Left ventricle myocardium superior (tissue), 1 donor: ENCODE measurements at places on chromosomes 2 and 18.

DNA sequence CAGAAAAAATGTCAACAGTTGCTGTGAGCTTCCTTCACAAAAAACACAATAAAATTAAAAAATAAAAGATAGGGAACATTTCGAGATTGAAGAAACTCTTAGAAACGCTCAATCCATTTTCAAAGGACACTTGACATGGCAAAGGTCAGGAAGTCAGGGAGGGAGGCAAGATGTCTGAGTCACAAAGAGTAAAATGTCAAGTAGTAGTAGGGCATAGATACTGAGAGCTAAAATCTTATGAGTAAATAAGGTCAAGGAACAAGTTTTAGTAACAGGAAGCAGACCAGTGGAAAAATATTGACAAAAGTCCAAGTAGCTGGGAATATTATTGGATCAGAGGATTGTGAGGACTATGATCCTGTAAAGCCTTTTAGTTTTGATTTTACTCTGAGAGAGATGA, 495.6 kb downstream of the TMX3 start:
- DNase-seq, result no peak

DNA sequence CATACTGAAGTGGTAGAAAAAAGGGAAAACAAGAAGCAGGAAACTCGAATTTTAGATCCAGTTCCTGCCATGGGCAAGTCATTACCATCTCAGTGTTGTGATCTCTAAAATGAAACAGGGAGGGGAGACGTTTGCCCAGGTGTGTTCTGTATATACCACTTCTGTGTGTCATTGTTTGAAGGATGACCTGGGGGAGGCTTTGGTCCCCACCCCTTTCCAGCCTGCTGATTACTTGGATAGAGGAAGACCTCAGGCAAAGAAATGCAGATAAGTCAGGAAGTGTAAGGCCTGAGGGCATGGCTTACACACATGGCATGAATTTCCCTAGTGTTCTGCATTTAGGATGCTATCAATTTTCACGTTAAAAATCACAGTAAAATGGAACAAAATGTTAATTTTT, 205.2 kb upstream of the CXCR4 start:
- DNase-seq, result no peak

GRCh38 chr2:106843910-106844250, 42.1 kb downstream of the ST6GAL2 start:
- no peak for DNase-seq

DNA sequence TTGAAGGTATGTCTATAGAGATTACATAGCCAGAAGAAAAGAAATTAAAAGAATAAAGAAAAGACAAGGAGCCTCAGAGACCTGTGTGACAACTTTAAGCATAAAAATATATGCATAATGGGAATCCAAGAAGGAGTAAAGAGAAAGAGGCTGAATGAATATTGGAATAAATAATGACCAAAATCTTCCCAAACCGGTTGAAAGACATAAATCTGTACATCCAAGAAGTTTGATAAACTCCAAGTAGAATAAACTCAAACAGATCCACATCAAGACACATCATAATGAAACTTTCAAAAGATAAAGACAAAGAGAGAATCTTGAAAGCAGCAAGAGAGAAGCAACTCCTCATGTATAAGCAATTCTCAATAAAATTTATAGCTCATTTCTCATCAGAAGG, 132.4 kb upstream of the ZNF516 start:
- no peak for DNase-seq

- DNase-seq, result no peak
Measured at GRCh38 chr2:136107051-136108033, 10.6 kb downstream of the CXCR4 start.

DNA sequence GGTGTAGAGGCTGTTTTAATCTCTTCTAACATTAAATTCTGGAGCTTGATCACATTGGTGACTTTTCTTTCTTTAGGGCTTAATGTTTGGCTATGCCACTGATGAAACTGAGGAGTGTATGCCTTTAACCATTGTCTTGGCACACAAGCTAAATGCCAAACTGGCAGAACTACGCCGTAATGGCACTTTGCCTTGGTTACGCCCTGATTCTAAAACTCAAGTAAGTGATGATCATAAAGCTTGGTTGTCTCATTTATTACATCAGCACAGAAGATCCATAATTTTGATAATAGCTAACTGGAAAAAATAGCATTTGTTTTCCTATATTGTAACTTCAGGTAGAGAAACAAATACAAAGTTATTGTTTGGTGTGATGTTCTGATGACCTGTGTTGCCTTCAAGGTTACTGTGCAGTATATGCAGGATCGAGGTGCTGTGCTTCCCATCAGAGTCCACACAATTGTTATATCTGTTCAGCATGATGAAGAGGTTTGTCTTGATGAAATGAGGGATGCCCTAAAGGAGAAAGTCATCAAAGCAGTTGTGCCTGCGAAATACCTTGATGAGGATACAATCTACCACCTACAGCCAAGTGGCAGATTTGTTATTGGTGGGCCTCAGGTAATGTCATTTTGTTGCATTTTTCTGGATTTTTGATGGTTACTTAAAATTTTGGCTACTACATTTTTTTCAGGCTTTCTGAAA, 2.9 kb downstream of the MAT2A start:
- DNase-seq, result no peak

DNA sequence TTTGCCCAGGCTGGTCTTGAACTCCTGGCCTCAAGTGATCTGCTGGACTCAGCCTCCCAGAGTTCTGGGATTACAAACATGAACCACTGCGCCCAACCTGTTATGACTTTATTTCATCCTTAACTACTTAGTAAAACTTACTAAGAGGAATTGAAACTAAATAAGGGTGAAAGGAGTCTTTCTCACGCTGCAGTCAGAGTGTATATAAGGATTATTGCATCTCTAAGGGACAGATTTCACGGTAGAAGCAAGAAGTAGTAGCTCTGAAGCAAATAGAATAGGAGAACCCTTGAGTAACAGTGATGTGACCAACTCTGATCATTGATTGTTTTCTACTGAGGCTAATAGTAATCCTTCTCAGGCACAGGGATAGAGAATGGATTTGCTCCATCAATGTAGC, 960.1 kb downstream of the CPS1 start:
- no peak for DNase-seq

- DNase-seq, result no peak
Measured at GRCh38 chr2:211931314-211931713, 607.3 kb downstream of the ERBB4 start.

DNA sequence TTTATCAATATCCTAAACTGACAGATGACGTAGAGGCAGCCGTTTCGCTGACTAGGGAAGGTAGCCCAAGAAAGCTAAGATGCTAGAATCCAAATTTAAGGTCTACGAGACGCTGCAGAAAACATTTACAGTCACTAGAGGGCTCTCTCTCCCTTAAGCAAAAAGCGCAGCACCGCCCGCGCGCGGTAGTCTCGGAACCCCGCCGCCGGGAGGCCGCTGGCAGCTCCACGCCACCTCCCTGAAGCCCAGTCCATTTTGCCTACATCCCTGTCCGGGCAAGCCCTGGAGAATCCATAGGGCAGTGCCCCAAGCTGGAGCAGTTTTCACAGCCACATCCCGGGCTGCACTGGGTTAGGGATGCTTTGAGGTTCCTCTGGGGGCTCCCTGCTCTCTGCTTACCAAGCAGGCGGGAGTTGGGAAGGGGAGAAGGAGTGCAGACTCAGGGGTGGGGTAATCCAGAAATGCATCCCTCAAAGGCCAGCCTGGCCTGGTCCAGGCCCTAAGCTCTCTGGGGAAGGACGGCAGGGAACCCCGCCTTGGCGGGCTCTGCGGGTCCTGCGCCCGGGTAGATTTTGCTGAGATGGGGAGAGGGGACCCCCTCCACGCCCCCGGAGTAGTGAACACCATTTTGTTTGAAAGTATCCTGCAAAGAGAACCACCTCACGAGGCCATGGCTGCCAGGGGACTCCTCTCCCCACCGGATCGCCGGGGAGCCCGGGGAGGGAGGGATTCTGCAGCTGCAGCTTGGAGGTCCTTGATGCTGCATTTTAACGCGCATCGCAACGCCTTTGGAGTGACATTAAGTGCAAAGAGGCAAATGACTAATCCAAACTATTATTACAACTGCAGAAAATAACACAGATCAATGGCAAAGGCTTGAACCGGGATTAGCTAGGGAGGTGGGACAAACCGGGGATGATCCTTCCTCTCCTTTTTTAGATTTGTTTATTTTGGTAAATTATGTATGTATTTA, 1.3 kb upstream of the DPYSL5 start:
- DNase-seq, result peak; percentile 85

DNA sequence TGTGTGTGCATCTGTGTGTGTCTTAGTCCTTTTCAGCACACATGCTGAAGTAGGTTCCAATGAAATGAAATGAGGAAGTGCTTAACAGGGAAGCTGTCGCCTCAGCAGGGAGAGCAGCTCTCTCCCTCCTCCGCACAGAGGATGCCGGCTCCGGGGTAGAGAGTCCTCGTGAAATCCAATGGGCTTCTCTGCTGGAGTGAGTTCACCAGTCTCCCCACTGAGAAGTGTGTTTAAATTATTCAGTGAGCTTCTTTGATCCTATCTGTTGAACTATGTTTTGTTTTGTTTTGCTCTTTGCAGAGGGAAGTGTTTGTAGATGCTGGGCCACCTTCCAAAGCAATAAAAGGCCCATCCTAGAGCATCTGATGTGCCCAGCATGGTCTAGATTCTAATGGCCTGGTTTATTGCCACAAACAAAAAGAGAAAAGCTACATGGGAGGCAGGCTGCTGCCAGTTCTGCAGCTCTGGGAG, 6.7 kb downstream of the PPP1R7 start:
- DNase-seq, result no peak

DNA sequence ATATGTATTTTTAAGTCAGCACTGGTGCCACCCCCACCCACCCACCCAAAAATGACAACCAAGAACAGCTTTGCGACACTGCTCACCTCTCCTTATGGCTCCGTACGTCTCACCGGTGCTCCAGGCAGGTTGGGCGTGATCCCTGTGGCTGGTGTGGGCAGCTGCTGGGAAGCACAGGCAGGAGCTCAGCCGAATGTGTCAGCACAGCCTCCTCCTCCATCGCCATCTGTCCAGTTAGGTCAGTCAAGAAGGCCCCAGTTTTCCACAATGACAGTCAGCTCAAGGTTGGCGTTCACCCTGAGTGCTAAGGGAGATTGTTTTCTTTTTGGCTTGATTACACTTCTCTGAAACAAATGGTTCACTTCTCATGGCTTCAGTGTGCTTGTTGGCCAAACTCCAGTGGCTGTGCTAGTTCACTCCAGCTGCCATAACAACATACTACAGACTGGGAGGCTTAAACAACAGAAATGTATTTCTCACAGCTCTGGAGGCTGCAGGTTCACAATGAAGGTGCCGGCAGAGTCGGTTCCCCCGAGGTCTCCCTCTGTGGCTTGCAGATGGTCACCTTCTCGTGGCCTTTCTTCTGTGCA, 30.2 kb downstream of the AMER3 start:
- no peak for DNase-seq

DNA sequence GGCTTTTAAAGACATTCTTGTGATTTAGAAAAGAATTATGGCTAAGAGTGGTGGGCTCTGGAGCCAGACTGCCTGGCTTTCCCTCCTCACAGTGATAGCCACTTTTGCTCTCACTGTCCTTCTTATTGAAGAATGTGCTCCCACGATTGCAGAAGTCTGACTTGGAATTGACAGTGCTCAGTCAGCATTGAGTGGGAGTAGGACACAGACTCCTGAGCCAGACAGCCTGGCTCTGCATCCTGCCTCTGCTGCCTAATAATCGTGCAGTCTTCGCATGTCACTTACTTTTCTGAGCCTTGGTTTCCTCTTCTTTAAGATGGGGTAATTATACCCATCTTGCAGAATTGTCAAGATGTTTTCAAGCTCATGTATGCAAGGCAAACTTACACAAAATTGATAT, 23.3 kb downstream of the SPATS2L start:
- DNase-seq, result no peak

- no peak for DNase-seq
Measured at GRCh38 chr2:109376796-109377495, 236.8 kb downstream of the SEPTIN10 start.

- peak; percentile 28 for DNase-seq
Measured at GRCh38 chr2:96024336-96025193, 10.2 kb downstream of the GPAT2 start.

DNA sequence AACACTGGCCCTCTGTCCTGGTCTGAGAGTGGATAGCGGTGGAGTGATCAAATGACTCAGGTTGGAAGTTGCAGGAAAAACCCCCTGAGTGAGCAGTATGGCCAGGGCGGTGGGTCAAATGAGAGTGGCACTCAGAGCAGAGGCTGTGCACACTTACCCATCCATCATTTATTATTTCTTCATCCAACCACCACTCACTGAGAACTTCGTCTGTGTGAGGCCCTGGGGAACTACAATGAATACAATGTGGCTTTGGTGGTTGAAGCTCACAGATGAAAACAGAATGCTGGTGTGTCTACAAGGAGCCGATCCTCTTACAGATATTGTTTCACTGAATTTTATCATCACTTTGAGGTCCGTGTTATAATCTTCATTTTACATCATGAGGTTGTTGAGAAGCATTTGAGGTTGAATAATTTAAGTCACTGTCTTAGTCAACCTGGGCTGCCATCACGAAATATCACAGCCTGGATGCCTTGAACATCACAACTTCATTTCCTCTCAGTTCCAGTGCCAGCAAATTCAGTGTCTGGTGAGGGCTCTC, 73.4 kb upstream of the ID2 start:
- DNase-seq, result no peak

DNA sequence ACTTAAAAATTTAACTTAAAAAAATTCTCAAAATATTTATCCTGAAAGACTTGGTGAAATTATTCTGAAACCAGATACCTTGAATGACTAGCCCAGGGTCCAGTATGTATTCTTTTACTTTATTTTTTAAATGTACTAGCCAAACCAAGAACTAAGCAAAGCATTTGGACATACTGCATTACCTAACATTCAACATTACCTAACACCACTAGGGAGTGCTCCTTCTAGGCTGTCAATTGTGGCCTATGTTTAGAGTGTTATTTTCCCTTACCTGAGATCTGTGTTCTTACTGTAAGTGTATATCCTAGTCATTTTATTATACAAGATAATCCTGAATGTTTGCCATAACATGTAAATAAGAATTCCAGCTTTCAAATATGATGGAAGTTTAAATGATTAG, 496.6 kb downstream of the PTPRM start:
- DNase-seq, result no peak

DNA sequence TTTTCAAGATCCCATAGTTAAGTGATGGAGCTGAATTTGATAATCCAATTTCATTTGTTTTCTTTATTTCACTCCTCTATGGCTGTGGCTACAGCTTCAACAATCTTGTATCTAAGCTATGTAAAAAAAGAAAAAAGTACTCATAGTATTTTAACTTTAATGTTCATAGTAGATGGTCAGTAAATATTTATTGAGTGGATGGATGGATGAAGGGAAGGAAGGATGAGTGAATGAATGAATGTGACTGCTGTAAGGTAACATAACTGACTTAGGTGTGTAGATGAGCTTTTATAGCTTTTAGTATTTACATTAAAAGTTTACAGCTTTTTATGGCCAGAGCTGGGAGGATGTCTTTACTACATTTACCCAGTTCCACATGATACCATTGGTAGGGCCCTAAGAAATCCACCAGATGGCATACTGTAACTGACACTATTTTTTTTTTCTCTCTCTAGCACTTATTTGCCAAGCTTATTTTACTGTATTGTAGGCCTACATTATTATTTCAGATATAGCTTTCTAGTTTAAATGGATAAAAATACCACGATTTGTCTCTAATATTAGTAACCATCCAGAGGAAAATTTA, 13.4 kb upstream of the HRH4 start:
- no peak for DNase-seq
